ENCODE measurements at places on chromosomes 11 and 22.

- DNase-seq: peak; percentile 18
Measured at GRCh38 chr11:77557553-77557952, 32.2 kb upstream of the AQP11 start.

GRCh38 chr11:11381471-11382105 is 28.5 kb upstream of the CSNK2A3 start:
- DNase-seq: no peak

DNA sequence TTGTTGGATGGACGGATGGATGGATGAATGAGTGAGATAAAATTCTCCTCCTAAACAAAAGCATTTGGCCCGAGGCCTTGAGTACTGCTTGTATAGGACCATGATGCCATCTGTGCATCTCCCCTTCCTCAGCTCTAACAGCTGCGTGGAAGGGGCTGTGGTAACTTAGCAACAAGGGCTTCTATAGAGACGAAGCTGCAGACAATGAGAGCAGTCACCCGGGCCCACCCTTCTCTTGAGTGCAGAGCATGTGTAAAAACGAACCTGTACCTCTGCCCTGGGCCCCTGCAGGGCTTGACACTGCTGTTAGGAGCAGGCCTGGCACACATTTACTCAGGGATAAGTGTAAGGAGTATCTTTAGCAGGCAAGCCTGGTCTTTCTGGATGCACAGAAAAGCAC is 391.5 kb downstream of the CADM1 start:
- no peak for DNase-seq

- no peak for DNase-seq
Measured at GRCh38 chr11:10655943-10656576, 37.5 kb downstream of the IRAG1 start.

GRCh38 chr22:27780161-27780575 is 21.4 kb downstream of the MN1 start:
- DNase-seq: no peak

- no peak for DNase-seq
Measured at GRCh38 chr11:36343436-36343835, 47.3 kb downstream of the PRR5L start.

DNA sequence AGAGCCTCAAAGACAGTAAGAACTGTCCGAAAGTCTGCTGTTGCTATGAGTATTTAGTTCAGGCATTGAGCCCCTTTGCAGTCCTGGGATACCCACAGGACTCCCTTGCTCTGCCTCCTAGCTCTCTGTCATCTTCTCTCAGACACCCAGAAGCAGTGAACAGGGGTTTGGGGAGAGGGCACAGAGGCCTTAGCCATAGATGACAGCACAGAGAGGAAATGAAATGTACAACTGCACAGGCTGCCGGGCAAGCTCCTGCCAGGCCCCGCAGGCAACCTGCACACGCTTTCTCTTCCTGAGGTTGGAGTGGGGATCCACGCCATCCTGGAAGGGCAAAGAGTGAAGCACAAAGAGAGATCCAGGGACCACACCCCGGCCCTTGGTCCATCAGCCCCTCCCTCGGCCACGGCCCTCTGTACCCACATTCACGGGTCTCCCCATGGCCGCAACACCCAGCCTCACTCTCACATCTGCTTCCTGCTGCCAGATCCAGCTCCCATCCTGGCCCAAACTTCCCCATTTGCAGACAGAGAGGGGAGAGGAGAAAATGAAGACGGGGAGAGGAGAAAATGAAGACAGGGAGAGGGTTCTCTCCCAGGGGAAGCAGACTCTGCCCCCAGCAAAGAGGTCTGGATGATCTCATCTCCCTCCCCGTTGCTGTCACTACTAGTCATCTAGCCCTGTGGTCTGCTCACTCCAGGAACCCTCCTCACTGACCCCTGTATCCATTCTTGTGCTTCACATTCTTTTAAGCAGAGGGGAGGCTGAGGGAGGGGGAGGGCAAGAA is 40.7 kb downstream of the CD6 start:
- no peak for DNase-seq

- DNase-seq: no peak
Measured at GRCh38 chr11:45396394-45396793, 110.3 kb upstream of the SYT13 start.

DNA sequence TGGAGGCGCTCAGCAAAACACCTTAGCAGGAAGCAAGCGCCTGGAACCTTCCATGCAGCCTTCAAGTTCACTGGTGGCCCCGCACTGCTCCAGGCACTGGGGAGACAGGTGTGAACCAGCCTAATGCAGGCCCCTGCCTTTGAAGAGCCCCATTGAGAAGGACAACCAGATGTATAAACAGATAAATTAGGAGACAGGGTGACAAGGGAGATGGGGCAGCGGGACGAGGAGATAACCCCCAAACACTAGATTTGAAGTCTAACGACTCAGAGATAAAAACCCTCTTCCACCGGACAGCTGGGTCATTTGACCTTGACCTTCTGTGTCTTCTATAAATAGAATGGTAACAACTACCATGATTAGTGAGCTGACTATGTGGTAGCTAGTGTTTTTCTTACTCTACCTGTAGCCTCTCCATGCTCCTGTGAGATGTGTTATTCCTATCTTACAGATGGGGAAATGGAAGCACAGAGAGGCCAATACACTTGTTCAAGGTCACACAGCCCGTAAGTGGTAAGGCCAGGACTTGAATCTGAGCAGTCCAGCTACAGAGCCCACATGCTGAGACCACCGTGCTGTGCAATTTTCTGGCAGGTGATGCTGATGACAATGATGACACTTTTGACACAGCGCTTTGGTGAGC is 2.0 kb upstream of the PDGFB start:
- no peak for DNase-seq

- no peak for DNase-seq
Measured at GRCh38 chr11:128908391-128909246, 17.5 kb downstream of the KCNJ5 start.

DNA sequence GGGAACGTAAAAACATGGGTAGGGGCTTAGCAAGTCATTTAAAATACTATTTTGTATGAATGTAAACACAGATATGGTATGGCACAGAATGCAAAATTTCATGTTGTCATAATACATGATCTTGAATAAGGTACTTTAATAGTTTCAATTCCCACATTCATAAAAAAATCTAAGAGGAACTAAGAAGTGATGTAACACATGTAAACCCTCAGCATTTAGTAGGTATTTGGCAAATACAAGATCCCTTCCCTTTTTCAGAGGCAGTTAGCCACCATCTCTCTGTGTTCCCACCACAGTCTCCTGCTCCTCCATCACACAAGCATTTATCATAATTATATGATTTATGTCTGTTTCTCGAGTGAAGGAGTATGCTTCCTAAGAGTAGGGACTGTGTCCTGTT is 251.8 kb downstream of the TENM4 start:
- no peak for DNase-seq

DNA sequence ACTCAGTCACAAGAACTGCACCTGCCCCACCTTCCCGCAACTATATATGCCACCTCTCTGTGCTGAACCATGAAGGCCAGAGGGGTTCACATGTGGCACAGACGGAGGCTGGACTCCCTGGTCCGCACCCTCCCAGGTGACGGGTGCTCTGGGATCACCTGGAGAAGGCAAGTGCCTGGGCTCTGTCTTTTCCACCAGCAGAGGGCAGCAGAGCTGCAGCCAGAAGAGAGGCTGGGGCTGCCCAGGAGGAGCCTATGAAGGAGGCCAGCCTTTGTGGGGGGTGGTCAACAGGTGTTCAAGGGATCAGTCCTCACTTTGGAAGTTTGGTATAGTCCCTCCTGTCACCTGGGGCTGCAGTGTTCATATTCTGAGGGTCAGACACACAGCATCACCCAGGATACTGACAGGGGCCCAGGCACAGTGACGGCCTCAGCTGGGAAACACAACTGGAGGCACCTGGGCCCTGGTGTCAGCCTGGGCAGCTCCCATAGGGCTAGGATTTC is 39.2 kb upstream of the IGLL5 start:
- DNase-seq: no peak

- DNase-seq: no peak
Measured at GRCh38 chr11:106277484-106277883, 200.0 kb downstream of the AASDHPPT start.

- DNase-seq: no peak
Measured at GRCh38 chr22:36816339-36816635, 548 bp downstream of the PVALB start.

GRCh38 chr11:69490516-69490915 is 9.1 kb downstream of the LINC01488 start:
- no peak for DNase-seq

- peak; percentile 16 for DNase-seq
Measured at GRCh38 chr22:41517172-41518047, 26.9 kb downstream of the POLR3H start.

GRCh38 chr11:110928391-110928790 is 216.2 kb upstream of the ARHGAP20 start:
- DNase-seq: no peak

GRCh38 chr11:18720091-18720807 is 5.7 kb downstream of the IGSF22 start:
- no peak for DNase-seq

- no peak for DNase-seq
Measured at GRCh38 chr11:129681344-129682114, 134.1 kb upstream of the TMEM45B start.

GRCh38 chr22:17436382-17436980 is 67.2 kb downstream of the CECR2 start:
- DNase-seq: no peak

DNA sequence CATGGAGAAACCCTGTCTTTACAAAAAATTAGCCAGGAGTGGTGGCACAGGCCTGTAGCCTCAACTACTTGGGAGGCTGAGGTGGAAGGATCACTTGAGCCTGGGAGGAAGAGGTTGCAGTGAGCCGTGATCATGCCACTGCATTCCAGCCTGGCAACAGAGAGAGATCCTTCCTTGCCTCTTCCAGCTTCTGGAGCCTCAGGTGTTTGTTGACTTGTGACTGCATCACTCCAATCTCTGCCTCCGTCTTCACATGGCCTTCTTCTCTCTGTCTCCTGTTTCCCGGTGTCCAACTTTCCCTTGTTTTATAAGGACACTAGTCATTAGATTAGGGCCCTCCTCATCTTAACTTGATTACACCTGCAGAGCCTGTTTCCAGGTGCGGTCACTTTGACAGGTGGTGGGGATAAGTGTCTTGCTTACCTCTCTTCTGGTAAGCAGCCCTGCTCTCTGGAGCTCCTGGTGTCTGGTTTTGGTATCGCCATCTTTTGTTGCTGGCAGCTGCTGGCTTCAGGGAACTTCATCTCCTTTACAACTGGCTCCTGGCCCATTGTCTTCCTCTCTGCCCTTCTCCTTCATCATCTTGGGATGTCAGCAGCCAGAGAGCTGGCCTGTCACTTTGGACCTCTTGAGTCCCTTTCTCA is 8.2 kb upstream of the USP2 start:
- no peak for DNase-seq

GRCh38 chr22:27719036-27719347 is 82.6 kb downstream of the MN1 start:
- no peak for DNase-seq

- no peak for DNase-seq
Measured at GRCh38 chr11:128367573-128367972, 219.8 kb downstream of the ETS1 start.

- no peak for DNase-seq
Measured at GRCh38 chr22:33874206-33874605, 46.1 kb downstream of the LARGE1 start.

DNA sequence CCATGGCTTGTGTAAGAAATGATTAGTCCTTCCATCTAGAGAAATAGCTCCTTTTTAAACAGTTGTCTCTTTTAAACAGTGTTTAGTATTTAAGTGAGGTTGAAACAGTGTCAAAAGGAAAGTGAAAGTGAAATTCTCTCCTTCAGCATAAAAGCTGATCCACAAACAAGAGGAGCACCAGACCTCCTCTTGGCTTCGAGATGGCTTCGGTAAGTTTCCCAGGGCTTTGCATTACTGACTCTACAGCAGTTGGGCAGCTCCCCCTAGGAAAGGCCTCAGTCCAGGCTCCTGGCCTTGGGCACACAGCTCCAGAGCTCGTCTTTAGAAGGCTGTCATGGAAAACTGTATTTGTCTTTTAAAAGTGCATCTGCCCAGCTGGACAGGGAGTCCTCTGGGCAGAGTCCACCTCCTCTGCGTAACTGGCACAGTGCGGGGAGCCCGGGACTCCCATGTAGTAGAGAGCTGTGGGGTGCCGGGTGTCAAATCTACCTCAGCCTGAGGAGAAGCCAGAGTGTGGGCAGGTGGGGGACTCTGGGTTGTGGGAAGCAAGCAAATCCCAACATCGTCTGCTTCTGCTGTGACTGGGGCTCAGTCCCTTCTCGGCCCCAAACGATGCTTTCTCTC is at the start of gene PLAAT4:
TSS of gene PLAAT4 (plus strand) at position 140 of the 624 bp plus-strand sequence. CDS start at position 201, 61 bp downstream.
- DNase-seq: no peak

DNA sequence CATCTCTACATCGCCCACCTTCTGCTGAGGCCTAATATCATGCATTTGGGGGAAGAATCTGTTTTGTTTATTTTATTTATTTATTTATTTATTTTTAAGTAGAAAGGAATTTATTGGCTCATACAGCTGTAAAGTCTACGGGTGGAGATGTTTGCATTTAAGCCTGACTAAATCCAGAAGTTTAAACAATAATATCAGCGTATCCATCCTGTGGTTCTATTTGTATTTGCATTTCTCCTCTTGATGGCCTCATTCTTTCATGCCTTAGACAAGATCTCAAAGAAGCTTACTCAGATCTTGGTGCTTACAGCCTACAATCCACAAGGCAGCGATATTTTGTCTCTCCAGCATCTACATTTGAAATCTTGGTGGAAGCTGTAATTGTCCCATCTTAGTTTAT is 67.1 kb upstream of the CARD18 start:
- DNase-seq: no peak

DNA sequence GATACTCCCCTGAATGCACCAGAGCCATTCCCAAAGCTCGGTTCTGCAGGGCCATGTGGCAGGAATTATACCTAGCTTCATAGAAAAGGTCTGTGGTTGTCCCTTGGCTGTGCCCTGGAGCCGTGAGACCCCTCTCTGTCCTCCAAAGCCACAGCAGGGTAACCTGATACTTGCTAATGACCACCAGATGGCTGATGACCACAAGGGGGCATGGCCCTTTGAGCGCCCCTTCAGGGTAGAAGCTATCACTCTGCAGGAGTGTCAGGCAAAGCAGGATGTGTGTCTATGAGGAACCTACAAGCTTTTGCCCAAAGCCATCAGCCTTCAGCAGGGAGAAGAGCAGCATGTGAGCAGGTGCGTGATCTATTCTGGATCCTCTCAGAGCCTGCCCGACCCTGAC is 95.3 kb downstream of the NTM start:
- DNase-seq: no peak

GRCh38 chr22:47045691-47046410 is 283.4 kb downstream of the TBC1D22A start:
- no peak for DNase-seq

GRCh38 chr11:111347002-111347722 is 31.9 kb downstream of the POU2AF1 start:
- DNase-seq: no peak
